ENCODE measurements at places on chromosomes 11 and 22.

GRCh38 chr22:23682077-23682476 is 8.7 kb upstream of the RGL4 start:
- no peak for DNase-seq

DNA sequence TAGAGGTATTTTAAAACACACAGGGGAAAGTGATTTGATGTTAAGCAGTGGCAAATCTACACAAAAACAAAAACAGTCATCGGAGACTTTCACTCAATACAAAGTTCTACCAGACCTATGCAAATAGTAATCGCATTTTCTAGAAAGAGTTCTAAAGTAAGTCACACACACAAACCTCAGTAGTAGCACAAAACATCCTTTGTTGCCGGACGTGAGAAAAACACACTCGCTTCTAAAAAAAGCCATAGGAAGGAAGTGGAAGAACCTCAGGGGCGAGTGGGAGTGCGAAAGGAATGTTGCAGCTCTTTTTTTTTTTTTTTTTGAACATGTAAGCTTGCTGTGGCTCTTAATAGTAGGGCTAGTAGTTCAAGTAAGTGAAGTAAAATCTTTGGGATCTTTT is 88.9 kb downstream of the MAML2 start:
- DNase-seq = no peak

GRCh38 chr22:42443240-42444076 is 11.3 kb upstream of the NFAM1 start:
- no peak for DNase-seq

GRCh38 chr11:21460082-21460481 is 732.8 kb upstream of the ANO5 start:
- DNase-seq = no peak

- no peak for DNase-seq
Measured at GRCh38 chr11:119696378-119697222, 32.4 kb downstream of the NECTIN1 start.

DNA sequence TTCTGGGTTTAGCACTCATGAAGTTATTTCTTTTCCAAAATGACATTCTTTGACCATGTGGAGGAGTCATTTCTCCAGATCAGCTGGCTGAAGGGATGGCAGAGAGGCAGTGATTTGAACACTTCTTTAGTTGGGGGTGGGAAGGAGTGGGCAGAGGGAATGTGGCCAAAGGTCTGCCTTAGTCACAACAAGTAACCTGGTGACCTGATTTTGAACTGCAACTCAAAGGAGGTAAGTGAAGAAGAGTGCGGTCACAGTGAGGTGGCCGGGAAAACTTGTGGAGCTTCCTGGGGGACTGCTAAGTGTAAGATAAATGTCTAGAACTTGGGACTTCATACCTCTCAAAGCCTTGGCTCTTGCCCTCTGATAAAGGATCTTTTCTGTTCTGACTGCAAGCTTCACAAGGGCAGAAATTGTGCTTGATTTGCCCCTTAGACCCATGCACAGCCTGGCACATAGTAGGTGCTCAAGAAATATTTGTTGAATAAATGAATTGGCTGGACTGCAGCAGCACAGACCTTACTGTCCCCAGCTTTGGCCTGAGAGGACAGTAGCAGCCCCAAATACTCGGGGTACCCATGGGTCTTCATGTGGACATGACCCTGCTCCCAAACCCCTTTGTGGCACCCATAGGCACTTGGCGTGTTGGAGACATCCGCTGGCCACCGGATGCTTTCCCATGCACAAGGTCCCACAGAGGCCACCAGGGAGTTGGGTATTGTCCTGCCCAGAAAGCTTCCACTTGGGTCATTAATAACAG is 99.0 kb upstream of the ALX4 start:
- no peak for DNase-seq

All from stimulated activated CD4-positive, alpha-beta T cell treated with anti-CD3 and anti-CD28 coated beads, Interleukin-1b, Interleukin-23, amount 100 ng/mL, for 1 hour (primary cell).